ENCODE measurements at places on chromosomes 11 and 22.

- DNase-seq, result no peak
Measured at GRCh38 chr11:132142554-132142953, 772.1 kb downstream of the NTM start.

GRCh38 chr11:107951155-107951554 lies 22.9 kb downstream of the RAB39A start:
- DNase-seq, result no peak

DNA sequence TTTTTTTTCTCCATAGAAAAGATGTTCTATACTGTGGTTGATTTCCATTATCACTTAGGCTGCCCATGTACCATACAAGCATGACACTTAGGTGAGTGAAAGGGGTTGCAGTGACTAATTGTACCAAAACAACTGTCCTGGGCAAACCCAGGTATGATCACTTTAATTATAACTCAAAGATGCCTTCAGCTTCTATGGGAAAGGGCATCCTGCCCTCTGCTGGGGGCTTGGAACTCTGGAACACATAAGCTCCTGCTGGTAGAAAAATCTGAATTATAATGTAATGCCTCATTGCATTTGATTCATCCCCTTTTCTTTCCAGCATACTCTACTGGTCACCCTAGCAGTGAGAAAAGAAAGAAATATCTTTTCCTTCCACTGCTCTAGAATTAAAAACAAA lies 206.3 kb downstream of the DDX10 start:
- no peak for DNase-seq

DNA sequence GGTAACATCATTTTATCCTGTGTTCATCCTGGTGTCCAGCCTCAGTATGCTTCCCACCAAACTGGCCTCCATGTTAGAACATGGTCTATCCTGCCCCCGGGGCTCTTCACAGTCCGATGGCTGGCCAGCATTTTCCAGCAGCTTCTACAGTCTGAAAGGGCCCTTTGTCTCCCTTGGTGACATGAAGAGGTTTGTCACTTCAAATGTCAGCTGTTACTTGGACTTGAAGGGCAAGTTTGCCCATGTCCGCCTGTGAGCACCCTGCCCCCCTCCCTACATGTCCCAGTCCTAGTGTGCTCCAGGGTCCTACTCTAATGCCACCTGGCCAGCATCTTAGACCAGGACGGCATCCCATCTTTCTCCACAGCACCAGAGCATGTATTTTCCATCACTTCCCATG lies 24.7 kb downstream of the PATZ1 start:
- DNase-seq, result no peak

- no peak for DNase-seq
Measured at GRCh38 chr22:45424241-45424731, 10.8 kb downstream of the RIBC2 start.

GRCh38 chr11:79237091-79237490 lies 203.7 kb downstream of the TENM4 start:
- no peak for DNase-seq

- peak; percentile 4 for DNase-seq
Measured at GRCh38 chr11:107018902-107019493, 722 bp upstream of the GUCY1A2 start.

GRCh38 chr11:6646071-6646470 lies 9.5 kb downstream of the DCHS1 start:
- DNase-seq, result no peak

- no peak for DNase-seq
Measured at GRCh38 chr11:117837791-117838190, 13.2 kb upstream of the FXYD2 start.

DNA sequence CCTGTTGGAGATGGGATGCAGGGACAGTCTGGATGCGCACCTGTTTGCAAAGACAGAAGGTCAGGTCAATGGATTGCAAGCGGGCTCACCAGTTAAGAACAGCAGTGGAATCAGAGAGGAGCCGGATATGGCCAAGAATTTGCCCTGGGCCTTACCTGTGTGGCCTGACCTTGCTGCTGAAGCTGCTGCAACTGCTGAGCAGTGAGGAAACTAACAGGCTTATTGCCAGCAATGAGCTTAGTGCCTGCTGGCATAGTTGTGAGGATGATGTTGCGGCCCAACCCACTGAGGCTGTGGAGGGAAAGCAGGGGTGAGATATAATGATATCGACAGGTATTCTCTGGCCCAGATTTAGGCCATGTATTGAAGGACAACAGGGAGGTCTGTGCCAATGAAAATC lies 30.6 kb downstream of the NFRKB start:
- no peak for DNase-seq

DNA sequence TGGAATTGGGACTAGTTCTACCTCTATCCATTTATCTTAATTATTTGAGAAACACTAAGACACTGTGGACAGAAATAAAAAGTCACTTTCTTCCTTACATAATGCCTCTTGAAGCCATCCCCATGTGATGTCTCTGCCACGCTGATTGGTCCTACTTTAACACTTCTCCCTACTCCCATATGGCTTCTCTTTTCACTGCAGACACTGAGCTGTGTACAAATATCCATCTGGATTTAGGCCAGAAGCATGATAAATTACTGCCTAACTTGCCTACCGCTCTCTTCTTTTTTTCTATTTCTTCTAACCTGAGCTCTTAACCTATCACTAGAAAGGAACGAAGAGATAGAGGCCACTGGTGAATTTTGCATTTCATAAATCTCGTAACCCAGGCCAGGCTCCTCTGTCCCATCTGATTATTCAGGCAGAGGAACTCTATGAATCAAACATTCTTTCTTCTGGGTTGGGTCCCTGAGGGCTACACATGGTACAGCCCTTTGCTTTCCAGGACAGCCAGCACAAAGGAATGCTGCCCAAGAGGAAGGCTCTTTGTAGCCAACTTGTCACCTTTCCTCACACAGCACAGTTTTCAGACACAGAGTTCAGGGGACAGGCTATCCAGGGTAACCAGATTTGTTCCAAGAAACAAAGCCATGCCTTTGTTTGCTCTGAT lies 878.5 kb upstream of the LRRC4C start:
- DNase-seq, result no peak

- DNase-seq, result no peak
Measured at GRCh38 chr11:20634044-20634443, 34.6 kb downstream of the SLC6A5 start.

- no peak for DNase-seq
Measured at GRCh38 chr11:13668957-13669521, 571 bp downstream of the FAR1 start.

- DNase-seq, result no peak
Measured at GRCh38 chr11:3166268-3167142, 1.4 kb upstream of the OSBPL5 start.

DNA sequence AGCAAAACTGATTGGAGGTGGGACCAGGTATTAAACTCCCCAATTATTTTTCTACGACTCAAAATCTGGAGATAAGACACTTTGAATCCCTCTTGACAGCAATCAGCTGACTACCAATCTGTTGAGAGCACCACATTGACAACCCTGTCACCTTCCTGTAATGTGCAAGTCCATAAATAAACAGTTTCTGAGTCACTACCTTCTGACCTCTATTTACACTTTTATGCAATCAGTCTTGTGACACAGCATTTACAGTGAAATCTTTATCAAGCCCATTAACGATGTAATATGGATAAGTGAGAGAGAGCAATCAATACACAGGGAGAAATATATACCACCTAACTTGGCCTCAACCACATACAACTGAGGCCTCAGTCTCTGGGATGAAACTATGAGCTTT lies 283.7 kb upstream of the ANO5 start:
- DNase-seq, result no peak

GRCh38 chr22:40302149-40302548 lies 44.2 kb upstream of the ADSL start:
- DNase-seq, result no peak

GRCh38 chr22:33426451-33426850 lies 368.3 kb upstream of the SYN3 start:
- DNase-seq, result no peak

GRCh38 chr11:45983471-45983845 lies 61.0 kb downstream of the LARGE2 start:
- DNase-seq, result no peak

GRCh38 chr22:39664485-39665200 lies 94.1 kb downstream of the CACNA1I start:
- no peak for DNase-seq

DNA sequence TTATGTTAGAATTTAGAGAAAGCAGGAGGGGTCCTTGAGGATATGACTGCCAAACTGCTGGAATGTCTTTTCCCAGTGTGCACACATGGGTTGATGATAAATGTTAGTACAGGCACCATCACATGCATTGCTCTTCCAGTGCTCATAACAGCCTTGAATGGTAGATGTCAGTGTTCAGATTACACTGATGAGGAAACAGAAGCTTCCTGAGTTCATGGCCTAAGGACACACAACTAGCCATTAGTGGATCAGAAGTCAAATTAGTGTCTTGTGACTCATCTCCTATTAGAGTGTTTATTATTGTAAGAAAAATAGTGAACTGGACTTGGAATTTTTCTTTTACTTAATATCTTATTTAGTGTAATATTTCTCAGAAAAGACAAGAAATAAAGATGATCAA lies 241.5 kb downstream of the DDX10 start:
- no peak for DNase-seq

DNA sequence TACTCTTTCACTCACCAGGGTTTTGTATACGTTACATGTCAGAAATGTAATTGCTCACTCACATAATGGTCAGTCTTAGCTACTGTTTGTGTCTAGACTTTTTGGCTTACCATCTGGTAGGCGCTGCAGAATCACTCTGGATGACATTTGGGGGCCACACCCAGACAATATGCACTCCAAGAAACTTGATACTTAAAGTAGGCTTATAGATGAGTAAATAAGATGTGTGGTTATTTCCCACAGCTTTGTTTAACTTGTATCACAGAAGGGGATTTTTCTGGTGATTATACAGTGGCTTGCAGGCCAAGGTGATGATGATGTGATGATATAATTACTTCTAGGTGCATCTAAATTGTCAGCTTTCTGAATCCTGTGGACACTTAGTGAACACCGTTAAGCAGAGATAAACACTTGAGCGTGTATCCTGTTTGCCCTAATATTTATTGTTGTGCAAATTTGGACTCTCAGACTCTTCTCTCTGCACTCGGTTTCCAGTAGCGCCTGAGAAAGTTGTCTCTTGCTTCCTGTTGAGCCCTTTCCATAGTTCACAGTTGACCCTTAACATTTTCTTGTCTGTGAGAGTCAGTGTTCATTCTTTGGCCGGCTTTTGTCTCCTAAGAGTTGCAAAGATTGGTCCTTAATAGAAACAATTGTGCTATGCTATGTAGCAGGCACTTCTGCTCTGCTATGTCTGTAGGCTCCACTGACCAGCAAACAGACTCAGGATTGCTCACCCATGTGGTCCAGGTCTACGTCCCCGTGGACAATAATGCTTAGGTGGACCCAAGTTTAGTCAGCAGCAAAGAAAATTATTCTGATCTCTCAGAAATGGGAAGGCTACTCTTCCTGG lies 89.3 kb downstream of the PRR5L start:
- DNase-seq, result peak; percentile 66

DNA sequence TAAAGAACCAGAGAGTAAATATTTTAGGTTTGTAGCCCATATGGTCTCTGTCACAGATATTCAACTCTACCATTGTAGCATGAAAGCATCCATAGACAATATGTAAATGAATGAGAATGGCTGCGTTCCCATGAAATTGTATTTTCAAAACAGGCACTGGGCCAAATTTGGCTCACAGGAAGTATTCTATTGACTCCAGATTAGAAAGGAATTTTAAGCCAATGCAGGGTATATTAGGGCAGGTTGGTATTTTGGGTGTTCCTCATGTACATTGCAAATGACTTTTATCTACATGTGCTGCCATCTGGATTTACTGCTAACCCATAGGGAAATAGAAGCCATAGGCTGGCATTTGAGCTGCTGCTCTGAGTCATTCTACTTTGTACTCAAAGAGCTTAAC lies 35.1 kb upstream of the PDGFD start:
- no peak for DNase-seq

DNA sequence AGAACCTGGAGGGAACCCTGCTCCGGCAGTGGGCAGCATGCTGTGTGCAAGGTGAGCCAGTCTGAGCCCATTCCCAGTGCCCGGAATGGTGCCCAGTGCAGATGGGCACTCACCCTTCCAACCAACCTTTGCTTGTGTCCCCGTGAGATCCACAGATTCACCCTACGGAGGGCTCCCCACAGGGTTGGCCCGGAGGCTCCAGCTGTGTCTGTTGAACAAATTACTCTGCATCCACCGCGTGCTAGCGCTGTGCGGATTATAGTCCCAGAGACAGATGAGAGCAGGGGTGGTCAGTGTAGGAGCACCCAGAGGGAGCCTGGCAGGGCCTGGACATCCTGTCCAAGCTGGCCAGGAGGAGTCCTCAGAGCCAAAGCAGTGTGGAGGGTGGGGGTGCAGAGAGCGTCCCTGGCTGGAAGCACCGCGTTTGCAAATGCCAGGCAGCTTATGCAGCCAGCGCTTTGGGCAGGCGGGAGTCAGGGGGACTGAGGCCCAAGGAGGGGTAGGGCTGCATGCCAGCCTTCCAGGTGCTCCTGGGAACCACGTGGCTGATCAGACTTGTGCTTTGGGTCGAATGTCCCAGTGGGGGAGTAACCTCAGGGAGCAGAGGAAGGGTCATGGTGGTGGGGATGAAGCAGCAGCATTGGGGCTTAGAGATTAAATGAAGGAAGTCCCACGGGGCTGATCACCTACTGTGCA lies 80.5 kb downstream of the KCNQ1 start:
- DNase-seq, result no peak

GRCh38 chr11:1419811-1420210 lies 30.1 kb downstream of the BRSK2 start:
- DNase-seq, result no peak

DNA sequence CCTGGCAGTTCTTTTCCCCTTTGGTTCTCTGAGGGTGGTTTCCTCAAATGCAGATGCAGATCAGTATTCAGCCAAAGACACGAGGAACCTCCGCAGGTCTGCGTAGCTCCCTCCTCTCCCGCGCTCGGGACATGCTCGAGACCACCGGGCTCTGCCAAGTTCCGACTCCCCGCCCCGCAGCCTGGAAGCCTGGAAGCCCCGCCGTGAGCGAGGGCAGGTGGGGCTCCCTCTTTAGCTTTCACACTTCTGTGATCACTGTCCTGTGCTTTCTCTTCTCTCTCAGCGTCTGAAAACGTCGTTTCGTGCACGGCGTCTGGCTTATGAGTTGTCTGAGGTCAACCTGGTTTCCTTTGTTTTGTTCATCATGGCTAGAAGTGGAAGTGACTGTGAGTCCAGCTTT lies 26.6 kb downstream of the ZBED4 start:
- no peak for DNase-seq

DNA sequence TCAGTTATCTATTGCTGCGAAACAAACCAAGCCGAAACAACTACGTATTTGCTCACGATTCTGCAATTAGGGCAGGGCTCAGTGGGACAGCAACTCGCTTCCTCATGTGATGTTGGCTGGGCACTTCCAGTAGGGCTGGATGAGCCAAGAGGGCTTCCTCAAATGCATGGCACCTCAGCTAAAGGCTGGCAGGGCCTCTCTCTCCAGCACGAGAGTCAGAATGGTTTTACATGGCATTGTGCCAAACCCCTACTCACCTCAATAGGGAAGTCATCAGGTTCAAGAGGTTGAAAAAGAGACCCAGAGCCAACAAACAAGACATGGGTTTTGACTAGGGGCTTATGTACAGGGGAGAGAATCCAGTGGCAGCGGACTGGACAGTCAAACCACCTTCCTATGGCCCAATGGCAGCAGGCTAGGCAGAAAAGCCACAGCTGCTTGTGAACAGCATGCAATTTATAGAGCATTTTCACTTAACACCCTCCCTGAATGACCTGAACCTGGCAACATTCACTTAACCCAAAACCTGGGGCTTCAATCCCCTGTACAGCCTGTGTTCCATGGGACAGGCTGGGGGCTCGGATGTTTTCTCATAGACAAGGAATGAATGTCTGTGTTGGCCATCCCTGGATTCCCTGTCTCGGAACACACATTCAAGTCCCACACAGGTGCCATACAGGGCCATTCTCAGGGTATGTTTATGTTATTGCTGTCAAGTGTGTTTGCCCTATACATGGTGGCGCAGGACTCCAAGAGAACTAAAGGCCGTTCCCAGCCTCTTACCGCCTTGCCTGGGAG lies 154.2 kb upstream of the NAV2 start:
- no peak for DNase-seq

Data from NCI-H2227 treated with DMSO at 0.1 percent for 48 hours (cell line).